ENCODE measurements at places on chromosomes 6 and 20.

GRCh38 chr6:133242637-133243585 is 1.8 kb downstream of the EYA4 start:
- DNase-seq, result no peak
- peaks cover 6% of the 10 kb centered on the region for H3K4me1 ChIP-seq
- H3K36me3 ChIP-seq, result no peaks in the 10 kb centered on the region

DNA sequence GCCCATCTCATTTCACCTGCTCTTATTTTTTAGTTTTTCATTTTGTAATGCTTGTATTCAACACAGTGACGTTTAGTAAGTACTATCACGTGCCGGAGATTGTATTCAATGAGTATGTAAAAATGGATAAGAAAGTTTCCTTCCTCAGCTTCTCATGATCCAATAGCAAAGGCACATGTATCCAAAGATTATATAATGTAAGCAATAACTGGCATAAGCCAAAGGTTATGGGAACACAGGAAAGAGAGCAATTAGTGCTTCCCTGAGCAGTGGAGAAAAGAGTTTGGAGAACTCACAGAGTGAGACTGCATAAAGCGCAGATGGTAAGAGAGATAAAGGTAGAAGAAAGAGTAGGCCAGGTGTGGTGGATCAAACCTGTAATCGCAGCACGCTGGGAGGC is 21.8 kb upstream of the LTV1 start:
- no peaks in the 10 kb centered on the region for H3K27me3 ChIP-seq
- no peaks in the 10 kb centered on the region for H3K36me3 ChIP-seq
- H3K27ac ChIP-seq, result no peak overlapping the region
- no peak overlapping the region for H3K4me3 ChIP-seq

DNA sequence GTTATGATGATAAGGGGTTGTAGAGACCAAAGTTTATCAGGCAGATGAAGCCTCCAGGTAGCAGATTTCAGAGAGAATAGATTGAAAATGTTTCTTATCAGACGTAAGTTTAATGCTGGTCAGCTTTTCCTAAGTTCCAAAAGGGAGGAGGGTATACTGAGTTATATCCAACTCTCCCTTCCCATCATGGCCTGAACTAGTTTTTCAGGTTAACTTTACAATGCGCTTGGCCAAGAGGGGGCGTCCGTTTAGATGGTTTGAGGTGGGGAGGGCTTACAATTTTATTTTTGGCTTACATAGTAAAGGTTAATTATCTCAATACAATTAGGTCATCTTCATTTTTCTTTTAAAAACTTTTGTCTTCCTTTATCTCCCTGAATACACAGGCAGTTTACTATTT is 19.4 kb upstream of the IL22RA2 start:
- no peak overlapping the region for H3K27ac ChIP-seq
- no peaks in the 10 kb centered on the region for H3K36me3 ChIP-seq
- no peaks in the 10 kb centered on the region for H3K27me3 ChIP-seq
- H3K4me1 ChIP-seq, result no peaks in the 10 kb centered on the region
- H3K4me3 ChIP-seq, result no peak overlapping the region

DNA sequence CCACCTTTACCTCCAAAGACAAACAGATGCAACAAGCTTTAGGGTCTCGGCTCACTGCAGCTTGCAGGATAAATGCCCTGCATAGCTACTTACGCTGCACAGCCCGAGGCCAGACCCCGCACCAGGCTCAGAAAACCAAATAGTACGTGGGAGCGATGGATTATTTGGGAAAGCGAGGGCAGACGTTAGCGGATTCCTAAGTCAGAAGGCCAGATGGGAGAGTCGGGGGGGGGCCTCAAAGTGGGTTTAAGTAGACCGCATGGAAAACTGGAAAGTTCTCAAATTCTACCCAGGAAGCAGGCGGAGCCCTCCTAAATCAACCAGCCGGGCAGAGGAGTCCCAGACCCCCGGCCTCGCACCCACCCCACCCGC is 382 bp downstream of the SFT2D1 start:
- peak overlapping the region; percentile 91 for H3K4me3 ChIP-seq
- H3K36me3 ChIP-seq, result no peaks in the 10 kb centered on the region
- peaks cover 14% of the 10 kb centered on the region for H3K4me1 ChIP-seq
- DNase-seq, result no peak
- peak overlapping the region; percentile 88 for H3K27ac ChIP-seq

DNA sequence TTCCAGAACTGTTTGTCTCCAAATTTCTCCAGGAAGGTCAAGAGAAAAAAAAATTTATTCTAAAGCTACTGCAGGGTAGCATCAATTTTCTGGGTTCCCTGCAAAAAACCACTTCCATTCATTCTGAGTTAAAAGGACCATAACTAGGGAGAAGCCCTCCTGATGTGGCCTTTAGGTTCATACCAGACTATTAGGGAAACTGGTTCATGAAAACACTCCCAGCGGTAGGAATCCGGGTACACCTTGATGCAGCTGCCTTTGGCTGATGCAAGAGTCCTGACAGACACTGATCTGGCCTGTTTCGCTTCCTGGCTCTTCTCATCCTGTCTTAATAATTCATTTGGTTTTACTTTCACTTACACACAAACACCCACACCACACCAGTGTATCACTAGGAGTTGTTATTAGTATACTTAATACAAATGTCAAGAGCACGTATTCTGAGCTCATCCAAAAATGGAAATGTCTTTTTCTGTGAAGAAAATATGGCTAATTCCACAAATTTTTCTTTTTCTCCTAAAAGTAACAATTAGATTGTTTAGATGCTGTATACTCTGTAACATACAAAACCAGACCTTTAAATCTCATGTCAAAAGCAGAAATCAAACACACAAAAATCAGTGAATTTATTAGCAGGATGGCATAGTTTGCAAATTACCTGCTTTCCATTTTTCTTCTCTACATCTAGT is 38.4 kb upstream of the ARHGAP18 start:
- no peak overlapping the region for H3K27ac ChIP-seq
- DNase-seq, result no peak
- H3K36me3 ChIP-seq, result no peaks in the 10 kb centered on the region
- H3K4me3 ChIP-seq, result no peak overlapping the region
- no peaks in the 10 kb centered on the region for H3K27me3 ChIP-seq

GRCh38 chr20:44900231-44900854 is 9.5 kb upstream of the PABPC1L start:
- no peak for DNase-seq
- H3K36me3 ChIP-seq, result no peaks in the 10 kb centered on the region

DNA sequence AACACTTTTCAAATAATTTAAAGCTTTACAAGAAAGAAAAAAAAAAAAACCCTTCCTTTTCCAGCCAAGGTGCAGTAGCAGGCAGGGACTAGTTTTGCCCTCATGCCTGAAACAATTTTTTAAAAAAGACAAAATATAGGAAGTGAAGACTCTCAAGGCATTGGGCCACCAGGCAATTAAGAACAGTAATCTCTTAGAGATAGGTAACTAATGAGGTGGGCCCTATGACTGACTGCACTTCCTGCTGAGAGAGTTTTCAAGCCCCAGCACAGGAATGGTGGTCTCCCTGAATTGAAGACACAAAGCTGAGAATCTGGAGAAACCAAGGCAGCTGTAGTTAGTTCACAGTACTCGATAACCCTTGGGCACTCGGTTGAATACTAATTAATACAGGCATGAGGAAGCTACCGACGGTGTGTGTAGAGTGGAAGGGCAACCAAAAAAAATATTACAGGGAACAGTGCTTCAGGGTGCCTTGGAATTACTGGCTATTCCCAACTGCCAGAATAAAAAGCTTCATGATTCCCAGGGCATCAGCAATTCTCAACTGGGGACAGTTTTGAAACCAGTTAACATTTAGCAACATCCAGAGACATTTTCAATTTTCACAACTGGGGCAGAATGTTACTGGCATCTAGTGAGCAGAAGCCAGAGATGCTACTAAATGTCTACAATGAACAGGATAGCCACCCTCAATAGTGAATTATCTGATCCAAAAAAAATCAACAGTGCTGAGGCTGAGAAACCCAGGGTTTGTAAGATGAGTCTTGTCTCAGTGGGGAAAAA is 36.0 kb upstream of the PLN start:
- no peak for DNase-seq
- H3K4me1 ChIP-seq, result peaks cover 3% of the 10 kb centered on the region
- H3K36me3 ChIP-seq, result no peaks in the 10 kb centered on the region
- no peaks in the 10 kb centered on the region for H3K27me3 ChIP-seq
- no peak overlapping the region for H3K27ac ChIP-seq

DNA sequence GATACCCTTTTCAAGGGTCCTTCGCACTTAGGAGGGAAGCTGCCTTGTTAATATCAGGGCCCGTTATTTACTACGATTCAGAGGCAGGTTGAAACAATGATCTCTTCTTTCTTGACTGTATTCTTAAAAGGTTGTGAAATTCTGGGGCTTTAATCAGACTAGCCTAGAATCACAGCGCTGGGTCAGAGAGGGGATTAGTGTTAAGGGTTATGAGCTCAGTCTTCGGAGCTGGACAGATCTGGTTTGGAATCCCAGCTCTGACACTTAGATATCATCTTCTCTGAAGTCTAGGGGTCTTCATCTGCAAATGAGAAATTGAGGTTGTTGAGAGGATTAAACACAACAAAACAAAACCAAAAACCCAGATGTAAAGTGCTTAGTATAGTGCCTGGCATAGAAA is 77.4 kb downstream of the CD83 start:
- DNase-seq, result no peak
- H3K4me1 ChIP-seq, result peaks cover 9% of the 10 kb centered on the region
- H3K4me3 ChIP-seq, result no peak overlapping the region
- no peaks in the 10 kb centered on the region for H3K36me3 ChIP-seq
- H3K27ac ChIP-seq, result no peak overlapping the region
- peaks cover 10% of the 10 kb centered on the region for H3K27me3 ChIP-seq

GRCh38 chr6:27502508-27503435 is 29.9 kb upstream of the ZNF184 start:
- H3K27ac ChIP-seq, result no peak overlapping the region
- H3K4me3 ChIP-seq, result no peak overlapping the region
- peak; percentile 42 for DNase-seq
- H3K4me1 ChIP-seq, result no peaks in the 10 kb centered on the region
- H3K36me3 ChIP-seq, result no peaks in the 10 kb centered on the region

DNA sequence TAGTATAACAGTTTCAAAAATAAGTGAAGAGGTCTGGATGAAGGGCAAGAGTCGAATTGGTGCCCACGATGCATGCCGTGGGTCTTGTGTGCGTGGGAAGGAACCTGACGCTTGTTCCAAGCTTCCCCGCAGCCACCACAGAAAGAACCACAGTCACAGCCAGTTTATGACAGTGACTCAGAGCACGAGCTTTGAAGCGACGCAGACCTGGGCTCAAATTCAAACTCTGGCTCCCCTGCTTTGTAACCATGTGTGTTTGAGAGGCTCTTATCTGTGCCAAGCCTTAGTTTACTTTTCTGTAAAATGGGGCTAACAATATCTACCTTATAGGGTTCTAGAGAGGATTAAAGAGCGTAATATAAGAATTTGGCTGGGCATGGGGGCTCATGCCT is 65.5 kb downstream of the SYNJ2 start:
- no peaks in the 10 kb centered on the region for H3K4me1 ChIP-seq
- no peak overlapping the region for H3K4me3 ChIP-seq
- H3K27ac ChIP-seq, result no peak overlapping the region
- no peak for DNase-seq
- H3K36me3 ChIP-seq, result no peaks in the 10 kb centered on the region

GRCh38 chr20:62363920-62364851 is 2.9 kb downstream of the LAMA5 start:
- H3K36me3 ChIP-seq, result no peaks in the 10 kb centered on the region
- peak; percentile 76 for DNase-seq
- H3K27me3 ChIP-seq, result no peaks in the 10 kb centered on the region
- H3K27ac ChIP-seq, result peak overlapping the region; percentile 64
- H3K4me3 ChIP-seq, result no peak overlapping the region

- no peak overlapping the region for H3K27ac ChIP-seq
- DNase-seq, result no peak
- no peaks in the 10 kb centered on the region for H3K27me3 ChIP-seq
- no peaks in the 10 kb centered on the region for H3K4me1 ChIP-seq
- no peaks in the 10 kb centered on the region for H3K36me3 ChIP-seq
These were observed 4.9 kb upstream of the NELFCD start for GRCh38 chr20:58976061-58976730.

DNA sequence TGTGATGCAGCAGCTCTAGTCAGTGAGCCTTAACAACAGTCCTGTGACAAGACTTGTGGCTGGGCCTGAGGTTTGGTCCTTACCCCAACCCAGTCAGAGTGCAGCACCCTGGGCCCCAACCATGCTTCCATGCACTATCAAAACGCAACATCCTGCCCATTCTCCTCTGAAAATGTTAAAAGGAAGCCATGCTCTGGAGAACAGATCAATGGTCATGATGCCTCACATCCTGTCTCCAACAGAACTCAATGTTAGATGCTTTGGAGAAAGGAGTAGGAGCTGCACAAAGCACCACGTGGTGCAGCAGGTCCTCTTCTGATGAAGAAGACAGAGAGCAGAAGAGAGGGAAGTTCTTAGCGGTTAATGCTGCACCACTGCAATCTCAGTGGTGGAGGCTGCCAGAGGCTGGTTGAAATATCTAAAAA is 41.9 kb downstream of the TRAM2 start:
- no peaks in the 10 kb centered on the region for H3K4me1 ChIP-seq
- no peak for DNase-seq
- no peaks in the 10 kb centered on the region for H3K27me3 ChIP-seq
- H3K36me3 ChIP-seq, result no peaks in the 10 kb centered on the region
- H3K27ac ChIP-seq, result no peak overlapping the region

GRCh38 chr6:142192343-142192742 is 45.3 kb downstream of the VTA1 start:
- no peaks in the 10 kb centered on the region for H3K27me3 ChIP-seq
- no peak overlapping the region for H3K4me3 ChIP-seq
- DNase-seq, result no peak

GRCh38 chr6:83108378-83108777 is 40.9 kb downstream of the DOP1A start:
- no peak for DNase-seq
- no peak overlapping the region for H3K27ac ChIP-seq
- H3K4me3 ChIP-seq, result no peak overlapping the region
- H3K36me3 ChIP-seq, result no peaks in the 10 kb centered on the region
- no peaks in the 10 kb centered on the region for H3K4me1 ChIP-seq

DNA sequence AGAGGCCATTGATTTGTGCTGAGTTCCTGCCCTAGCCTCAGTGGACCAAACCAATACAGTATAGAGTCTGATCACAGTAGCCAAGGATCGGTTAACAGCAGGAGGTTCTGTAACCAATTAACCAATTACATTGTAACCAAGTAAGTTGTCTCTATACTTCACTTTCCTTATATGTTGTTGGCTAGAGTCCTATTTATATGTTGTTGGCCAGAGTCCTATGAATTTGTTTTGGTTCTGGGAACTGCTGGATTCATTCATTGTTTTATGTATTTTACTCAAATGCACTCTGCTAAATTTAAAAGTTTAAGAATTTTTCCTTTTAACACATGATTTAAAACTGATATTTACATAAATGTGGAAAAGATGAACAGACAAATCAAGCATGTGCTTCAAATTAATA is 597.4 kb upstream of the HS3ST5 start:
- H3K27me3 ChIP-seq, result no peaks in the 10 kb centered on the region
- no peak for DNase-seq
- H3K27ac ChIP-seq, result no peak overlapping the region

GRCh38 chr20:35320396-35321126 is 28.3 kb upstream of the FAM83C start:
- no peaks in the 10 kb centered on the region for H3K4me1 ChIP-seq
- no peak overlapping the region for H3K27ac ChIP-seq
- DNase-seq, result no peak
- H3K36me3 ChIP-seq, result no peaks in the 10 kb centered on the region
- H3K27me3 ChIP-seq, result no peaks in the 10 kb centered on the region
